ENCODE measurements at places on chromosomes 12 and 14.

DNA sequence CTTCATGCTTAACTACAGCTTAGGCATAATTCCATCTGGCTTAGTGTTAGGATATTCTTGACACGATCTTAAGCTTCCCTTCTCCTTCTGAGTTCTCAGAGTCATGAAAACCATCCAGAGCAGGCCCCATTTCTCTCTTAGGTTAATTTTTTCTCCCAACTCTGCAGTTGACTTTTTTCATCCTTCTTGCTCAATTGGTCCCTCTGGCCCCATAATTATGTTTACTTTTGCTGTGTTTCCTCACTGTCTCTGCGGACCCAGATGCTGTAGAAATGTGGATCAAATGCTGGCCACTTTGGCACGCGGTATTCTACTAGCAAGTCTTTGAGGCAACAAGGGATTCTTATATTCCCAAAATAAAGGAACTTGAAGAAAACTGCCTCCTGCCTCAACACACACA is 9.5 kb downstream of the TMEM132C start:
- no peak for DNase-seq

- DNase-seq = peak; percentile 85
Measured at GRCh38 chr14:92670160-92670559, 78.3 kb downstream of the LGMN start.

GRCh38 chr12:27104546-27104945 is 22.2 kb upstream of the C12orf71 start:
- no peak for DNase-seq

GRCh38 chr14:61351477-61351876 is 30.1 kb downstream of the PRKCH start:
- DNase-seq = no peak

GRCh38 chr14:25756876-25757275 is 706.9 kb upstream of the STXBP6 start:
- DNase-seq = no peak

GRCh38 chr12:90965204-90965603 is 10.2 kb upstream of the CCER1 start:
- no peak for DNase-seq

DNA sequence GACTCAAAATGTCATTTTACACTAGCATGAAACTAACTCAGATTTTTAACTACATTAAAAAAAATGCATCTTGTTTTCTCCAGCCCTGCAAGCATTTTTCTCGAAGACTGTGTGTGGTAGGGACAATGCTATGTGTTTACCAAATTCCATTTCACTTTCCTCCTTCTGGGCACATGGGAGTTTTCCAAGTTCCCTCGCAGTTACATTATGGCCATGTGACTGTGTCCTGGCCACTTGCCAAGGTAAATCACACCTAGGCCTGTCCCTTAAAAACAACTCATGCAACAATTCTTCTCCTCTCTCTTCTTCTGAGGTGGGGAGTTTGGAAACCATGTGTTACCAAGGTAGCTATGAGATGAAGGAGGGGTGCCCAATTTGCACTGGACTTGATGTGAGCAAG is 108.7 kb downstream of the SYT10 start:
- DNase-seq = no peak

- no peak for DNase-seq
Measured at GRCh38 chr12:3214526-3215365, 137.6 kb downstream of the TSPAN9 start.

DNA sequence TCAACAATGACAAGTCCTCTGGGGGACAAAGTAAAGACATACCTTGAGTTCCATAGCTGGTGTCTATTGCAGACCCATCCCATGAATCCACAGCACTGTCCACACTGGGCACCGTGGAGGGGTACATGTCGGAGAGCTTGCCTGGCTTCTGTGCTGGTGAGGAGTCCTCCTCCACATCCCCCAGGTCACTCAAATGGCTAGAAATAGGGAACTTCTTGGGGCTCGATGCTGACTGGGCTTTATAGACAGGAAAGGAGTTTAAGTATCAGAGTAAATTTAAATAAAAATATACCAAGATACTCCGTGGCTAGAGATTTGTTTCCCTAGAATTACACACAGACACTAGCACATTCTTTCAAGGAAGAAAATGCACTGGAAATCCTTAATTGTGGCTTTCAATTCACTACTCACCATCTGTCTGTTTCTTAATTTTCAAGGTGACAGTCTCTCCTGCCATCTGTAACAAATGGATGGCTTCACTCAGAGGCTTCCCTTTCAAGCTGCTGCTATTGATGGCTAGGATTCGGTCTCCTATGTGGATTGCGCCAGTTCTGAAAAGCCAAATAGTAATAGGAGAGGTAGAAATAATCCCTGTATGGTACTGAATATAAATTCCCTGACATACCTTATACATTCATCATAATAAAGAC is 90.1 kb downstream of the HELB start:
- no peak for DNase-seq

DNA sequence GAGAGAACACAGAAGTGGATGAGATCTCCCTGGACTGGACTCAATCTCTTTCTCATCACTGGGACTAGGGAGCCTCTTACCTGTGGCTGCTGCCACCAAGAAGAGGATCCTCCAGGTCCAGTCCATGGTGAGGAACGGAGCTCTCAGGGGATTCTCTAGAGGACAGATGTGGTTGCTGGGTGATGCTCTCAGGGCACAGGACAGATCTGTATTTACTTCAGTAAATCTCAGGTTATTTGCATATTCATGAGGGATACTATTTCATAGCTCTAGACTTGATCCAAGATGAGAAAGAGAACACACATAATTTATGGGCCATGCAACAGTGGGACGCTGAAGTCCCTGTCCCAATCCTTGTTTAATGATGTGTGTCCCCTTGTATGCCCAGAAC is 460.5 kb downstream of the TMEM121 start:
- no peak for DNase-seq

- DNase-seq = no peak
Measured at GRCh38 chr12:125092872-125093680, 27.8 kb downstream of the AACS start.

DNA sequence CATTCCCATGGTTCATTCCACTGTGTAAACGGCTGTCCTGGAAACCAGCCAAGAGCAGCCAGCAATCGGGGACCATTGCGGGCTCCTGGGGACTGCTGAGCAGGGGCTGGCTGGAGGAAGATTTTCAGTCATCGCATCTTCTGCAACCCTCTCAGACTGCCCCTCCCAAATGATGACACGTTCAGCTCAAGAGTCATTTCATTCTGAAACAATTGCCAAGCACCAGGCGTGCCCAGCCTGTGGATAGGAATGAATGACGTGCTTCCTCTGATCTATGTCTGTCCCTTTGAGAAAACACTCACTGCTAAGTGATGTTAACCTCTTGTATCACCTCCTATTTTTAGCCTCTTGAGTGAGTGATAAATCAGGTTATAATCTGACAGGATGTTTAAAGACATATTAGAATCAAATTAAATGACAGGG is 62.0 kb downstream of the NDUFA12 start:
- no peak for DNase-seq

GRCh38 chr12:128388461-128389000 is 121.6 kb downstream of the TMEM132C start:
- DNase-seq = no peak

GRCh38 chr14:92456215-92457015 is 57.2 kb upstream of the RIN3 start:
- no peak for DNase-seq

DNA sequence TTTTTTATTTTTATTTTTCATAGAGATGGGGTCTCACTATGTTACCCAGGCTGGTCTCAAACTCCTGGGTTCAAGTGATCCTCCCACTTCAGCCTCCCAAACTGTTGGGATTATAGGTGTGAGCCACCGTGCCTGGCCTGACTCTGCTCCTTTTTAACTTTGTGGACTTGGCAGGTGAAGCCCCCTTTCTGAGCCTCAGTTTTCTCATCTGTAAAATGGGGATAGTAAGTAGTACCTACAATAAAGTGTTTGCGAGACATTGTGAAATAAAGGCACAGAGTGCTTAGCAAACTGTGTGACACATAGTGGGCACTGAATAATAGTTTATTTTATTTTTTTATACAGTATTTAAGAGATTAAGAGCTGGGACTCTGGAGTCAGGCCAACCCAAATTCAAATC is 21.1 kb upstream of the MED13L start:
- DNase-seq = no peak

DNA sequence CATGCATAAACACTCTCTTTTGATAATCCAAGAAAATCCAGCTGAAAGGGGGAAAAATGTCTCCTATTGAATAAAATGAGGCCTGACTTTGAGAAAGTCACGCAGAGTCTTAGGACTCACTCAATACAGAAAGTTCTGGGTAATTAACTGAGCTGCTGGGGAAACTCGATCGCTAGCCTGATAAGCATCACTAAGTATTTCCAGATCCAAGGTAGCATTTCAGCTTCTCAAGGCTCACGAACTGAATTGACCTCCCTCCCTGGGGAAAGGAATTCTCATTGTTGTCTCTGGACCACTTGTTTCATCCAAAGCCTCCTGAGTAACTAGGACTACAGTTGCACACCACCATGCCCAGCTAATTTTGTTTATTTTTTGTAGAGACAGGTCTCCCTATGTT is 13.8 kb upstream of the ANAPC5 start:
- no peak for DNase-seq

DNA sequence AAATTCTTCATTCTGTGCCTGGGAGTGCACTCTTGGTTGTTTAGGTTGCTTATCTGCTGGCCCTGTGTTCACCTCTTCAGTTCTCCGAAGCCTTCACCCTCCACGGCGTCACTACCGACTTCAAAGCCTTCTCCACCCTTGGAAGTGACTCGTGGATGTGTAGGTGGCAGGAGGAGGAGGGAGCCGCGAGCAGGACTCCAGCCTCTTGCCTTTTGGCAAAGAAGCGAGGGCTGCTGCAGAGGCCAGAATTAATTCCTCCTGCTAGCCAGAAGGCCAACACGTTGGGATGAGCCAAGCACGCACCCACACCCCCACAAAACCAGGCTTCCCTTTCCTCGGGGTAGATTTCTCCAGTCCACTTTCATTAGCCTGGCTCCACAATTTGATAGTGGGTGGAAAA is 86.5 kb downstream of the TBX5 start:
- DNase-seq = no peak

GRCh38 chr12:8943565-8944186 is 5.8 kb downstream of the M6PR start:
- no peak for DNase-seq

- DNase-seq = no peak
Measured at GRCh38 chr12:10395390-10395998, 5.7 kb upstream of the KLRK1 start.

- no peak for DNase-seq
Measured at GRCh38 chr12:60075091-60075490, 479.3 kb downstream of the SLC16A7 start.

GRCh38 chr14:52485350-52485960 is 66.8 kb downstream of the TXNDC16 start:
- DNase-seq = no peak

GRCh38 chr14:21723431-21724045 is 49.9 kb upstream of the OR4E1 start:
- no peak for DNase-seq

GRCh38 chr12:4934407-4935035 is 24.8 kb downstream of the KCNA1 start:
- DNase-seq = no peak

- no peak for DNase-seq
Measured at GRCh38 chr12:16348435-16349130, 1.1 kb downstream of the MGST1 start.

GRCh38 chr12:70640901-70641300 is 3.7 kb upstream of the PTPRB start:
- no peak for DNase-seq

DNA sequence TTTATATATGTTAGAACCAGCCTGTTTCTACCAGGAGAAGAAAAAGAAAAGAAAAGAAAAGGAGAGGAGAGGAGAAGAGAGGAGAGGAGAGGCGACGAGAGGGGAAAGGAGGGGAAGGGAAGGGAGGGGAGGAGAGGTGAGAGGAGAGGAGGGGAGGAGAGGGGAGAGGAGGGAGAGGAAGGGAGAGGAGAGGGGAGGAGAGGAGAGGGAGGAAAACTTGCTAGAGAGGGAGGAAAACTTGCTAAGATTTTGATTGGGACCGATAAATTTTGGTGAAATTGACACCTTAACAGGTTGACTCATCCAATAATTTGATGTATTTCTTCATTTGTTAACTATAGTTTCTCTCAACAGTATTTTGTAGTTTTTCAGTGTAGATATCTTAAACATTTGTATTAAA is 164.0 kb upstream of the SYT1 start:
- DNase-seq = no peak

DNA sequence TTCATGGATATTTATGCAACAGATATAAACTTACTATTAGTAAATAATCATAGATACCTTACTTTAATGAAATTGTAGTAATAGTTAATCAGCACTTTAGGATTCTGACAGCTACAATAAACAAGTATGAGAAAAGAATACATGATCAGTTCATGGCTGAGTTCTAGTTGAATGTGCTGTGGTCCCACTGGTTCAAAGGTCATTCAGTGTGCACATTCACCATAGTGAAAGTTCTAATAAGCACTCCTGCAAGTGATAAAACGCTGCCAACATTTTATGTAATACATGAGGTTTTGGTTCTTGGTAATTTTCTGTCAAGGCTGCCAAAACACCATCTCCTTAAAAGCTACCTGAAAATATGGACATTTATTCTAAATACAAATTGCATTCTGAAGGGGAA is 92.6 kb downstream of the NUMB start:
- DNase-seq = no peak

DNA sequence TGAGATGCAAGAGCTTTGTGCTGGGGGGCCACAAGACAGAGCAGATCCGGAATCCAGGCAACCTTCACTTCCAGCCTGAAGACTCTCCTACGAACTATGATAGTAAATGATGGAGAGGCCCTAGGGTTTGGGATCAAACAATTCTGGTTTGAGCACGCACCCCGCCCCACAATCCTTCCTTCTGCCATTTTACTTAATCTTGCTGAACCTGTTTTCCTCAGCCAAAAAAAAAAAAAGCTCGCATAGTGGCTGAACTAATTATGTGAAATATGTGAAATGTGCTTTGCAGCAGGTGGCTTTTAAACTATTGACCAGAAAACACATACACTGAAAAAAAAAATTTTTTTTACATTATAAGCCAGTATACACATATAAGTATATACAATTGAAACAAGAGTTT is 667 bp upstream of the ITFG2 start:
- no peak for DNase-seq

- no peak for DNase-seq
Measured at GRCh38 chr14:33509454-33509853, 441.4 kb downstream of the EGLN3 start.

DNA sequence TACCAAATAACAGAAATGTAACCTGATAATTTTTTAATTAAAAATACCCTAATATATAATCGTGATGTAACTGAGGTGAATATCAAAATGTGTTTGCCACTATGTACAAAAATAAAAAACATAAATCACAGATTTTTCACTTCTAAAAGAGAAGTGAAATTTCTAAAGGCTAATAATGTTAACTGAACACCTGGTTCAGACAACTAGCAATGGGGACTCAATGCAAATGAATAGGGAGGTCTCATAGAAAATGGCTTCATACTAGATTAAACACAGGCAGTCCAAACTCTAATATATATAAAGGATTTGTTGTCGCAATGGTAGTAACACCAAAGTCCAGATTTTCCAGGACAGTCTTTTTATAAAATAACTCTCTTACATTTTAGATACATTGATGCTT is 365.4 kb upstream of the ATP2B1 start:
- DNase-seq = no peak

Data from hematopoietic multipotent progenitor cell treated with erythropoietin and hydrocortisone succinate and interleukin-3 and kit ligand, for 17 days (in vitro differentiated cells).